Sigmoid colon (tissue), 7 donors: ENCODE measurements at places on chromosomes 2 and 18.

DNA sequence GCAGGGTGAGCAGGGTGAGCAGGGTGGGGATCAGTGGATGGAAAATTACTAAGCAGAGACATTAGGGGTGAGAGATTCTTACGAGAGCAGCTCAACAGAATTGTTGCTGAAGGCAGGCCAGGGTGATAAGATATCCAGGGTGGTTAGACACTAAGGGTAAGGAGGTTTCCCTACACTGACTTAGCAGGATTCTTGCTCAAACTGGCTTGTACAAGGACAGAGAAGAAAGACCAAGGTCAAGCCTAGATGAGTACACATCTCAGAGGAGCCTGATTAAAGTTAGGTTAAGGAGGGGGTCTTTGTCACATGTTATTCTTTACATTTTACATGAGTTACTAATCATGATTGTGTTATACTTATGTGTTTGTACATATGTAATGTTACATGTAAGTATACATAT lies 262.8 kb upstream of the FANCL start:
- no peak for DNase-seq

DNA sequence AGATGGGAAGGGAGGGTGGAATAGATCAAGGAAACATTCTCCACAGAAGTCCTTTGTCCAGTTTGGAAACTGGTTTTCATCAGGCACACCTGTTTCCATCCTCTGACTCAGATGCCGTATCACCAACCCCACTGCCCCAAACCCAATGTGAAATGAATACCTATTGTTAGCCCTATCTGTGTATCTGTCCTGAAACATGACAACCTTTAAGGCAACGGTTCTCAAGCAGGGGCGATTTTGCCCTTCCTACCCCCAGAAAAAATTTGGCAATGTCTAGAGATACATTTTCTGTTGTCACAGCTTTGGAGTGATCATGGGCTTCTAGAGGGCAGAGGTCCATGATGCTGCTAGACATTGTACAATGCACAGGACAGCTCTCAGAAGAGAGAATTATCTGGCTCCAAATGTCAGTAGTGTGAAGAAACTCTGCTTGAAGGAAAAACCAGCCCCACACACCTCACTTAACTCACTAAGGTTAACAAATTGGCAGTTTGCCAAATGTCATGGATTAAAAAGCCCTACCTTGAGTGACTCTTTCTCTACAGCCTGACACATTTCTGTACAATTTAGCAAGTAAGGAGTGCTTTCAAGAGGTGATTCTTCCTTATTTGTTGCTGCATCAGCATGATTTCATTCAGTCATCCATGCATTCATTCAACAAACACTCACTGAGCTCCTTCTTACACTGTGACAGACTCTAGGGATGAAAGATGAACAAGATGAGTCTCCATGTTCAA lies 3.4 kb downstream of the SCTR start:
- no peak for DNase-seq

DNA sequence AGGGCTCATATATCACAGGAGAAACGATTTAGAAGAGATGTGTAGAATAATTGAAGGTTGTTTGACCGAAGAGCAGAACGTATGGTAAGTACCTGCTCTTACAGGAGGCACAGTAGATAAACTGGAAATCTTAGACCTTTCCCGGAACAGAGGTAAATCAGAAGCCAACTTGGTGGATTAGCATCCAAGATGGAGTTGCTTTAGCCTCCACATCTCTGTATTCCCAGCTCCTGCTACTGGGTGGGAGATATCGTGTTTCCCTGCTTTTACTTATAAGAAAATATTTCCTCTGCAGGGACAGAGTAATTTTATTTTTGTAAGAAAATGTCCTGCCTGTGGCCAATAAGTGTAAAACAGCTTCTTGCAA lies 164.5 kb downstream of the SLC39A10 start:
- no peak for DNase-seq

GRCh38 chr2:43576981-43577892 lies 18.6 kb downstream of the THADA start:
- no peak for DNase-seq

DNA sequence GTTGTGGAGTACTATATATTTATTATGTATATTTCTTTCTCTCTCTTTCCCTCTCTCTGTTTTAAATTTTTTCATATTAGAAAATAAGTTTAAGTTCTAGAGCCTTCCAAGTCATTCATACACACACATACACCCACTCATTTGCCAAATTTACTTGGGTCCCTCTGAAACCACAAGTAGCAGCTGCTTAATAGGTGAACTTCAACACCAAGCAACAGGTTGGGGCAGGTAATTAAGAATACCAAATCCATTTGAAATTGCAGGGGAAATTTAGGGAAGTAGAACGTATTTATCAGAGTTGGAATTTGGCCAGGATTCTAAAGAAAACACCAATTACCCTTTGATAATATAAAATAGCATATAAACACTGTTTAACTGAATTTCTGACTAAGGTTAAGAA lies 75.0 kb upstream of the RBBP8 start:
- no peak for DNase-seq

DNA sequence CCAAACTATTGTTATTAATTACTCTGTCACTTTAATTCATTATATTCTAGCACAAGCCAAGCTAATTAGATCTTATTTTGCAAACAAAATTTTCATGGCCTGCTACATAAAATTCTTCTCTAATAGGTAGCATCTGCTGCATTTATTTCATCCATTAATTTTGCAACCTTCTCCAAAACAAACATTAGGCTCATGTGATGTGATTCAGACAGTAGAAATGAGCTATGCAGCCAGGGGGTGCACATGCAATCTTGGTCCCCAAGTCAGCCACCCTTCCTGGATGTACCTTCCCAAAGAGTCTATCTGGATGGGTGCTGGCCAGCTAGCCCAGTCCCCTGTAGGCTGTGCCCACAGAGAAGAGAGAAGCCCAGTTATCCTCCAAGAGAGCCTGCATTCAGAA lies 242.1 kb upstream of the OSR1 start:
- no peak for DNase-seq

- DNase-seq, result peak; percentile 84
Observed at GRCh38 chr2:101120124-101120996, 30.8 kb downstream of the TBC1D8 start.

DNA sequence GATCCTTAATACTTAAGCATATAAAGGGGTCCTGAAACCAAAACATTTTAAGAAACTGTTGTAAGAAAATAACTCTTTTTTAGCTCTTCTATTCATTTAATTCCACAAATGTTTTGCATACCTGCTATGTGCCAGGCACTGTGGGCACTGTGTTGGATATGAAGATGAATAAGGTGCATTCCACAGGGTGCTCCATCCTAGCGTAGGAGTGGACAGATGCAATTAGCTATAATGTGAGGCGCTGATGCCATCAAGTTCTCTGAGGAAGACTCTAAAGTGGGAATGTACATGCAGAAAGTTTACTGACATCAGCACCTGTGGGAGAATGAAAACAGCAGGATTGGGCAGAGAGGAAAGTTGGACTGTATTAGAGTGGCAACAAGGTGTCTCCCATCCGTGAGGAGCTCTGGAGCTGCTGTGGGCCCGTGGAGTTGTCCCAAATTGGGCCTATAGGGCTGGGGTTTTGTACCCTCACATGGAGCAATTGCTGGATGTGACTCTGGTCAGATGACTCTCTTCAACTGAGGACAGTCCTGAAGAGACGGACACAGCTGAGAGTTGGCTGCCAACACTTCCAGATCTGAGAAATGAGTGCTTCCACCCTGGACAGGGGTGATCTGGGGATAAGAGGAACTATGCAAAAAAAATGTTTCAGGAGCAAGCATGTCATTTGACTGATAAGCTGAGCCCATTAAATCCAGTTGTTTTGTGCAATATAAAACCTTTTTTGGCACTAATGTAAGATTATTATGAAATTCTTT lies 22.3 kb downstream of the CD8A start:
- DNase-seq, result no peak

DNA sequence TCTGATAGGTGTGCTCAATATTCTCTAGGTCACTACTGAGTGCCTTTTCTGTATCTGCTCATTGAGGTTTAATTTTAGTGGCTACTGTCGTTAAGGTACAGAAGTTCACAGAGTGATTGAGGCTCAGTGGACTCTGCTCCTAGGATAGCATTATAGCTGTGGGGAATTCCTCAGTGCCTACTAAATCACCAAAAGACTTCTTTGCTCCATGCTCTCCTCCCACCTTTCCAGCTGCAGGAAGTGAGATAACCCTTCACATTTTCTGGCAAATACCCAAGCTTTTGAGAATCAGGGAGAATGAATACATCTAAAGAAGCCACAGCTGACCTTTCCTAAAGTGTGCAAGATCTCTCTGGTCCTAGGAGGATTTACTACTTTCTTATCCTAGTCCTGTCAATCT lies 95.2 kb upstream of the FSIP2 start:
- DNase-seq, result no peak

GRCh38 chr2:64359892-64360657 lies 93.9 kb upstream of the LGALSL start:
- peak; percentile 90 for DNase-seq

DNA sequence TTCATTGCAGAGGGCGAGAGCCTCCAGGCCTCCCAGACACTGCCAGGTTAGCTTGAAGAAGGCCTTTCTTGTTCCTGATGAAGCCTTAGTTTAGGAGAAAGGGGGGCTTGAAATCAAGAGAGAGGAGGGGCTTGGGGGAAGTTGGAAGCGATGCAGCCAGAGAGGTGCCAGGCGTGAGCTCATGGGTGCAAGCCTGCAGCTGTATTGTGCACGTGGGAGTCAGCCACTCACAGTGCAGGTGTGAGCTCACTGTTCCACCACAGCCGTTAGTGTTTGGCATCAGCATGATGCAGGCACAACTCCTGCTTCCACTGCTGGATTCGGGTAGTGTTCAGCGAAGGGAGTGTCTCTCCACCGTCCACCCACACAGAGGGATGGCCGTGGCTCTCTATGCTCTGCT lies 68.4 kb upstream of the ALPP start:
- no peak for DNase-seq

DNA sequence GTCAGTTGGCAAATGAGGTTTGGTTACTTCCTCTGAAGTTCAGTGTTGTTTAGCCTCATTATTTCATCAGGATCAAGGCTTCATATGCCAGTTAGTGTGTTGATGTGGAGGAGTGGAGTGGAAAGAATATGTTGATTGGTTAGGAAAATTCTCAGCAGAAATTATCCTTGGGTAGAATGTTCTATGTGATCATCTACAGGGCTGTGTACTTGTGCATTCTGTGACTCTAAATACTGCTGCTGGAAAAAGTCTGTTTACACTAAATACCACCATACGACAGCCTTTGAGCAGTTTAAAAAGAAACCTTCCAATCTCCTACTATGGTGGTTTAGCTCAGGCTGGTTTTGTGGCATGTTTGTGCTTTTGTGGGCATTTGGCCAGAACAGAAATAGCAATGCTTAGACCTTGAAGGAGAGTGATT lies 25.8 kb downstream of the CAB39 start:
- DNase-seq, result no peak

DNA sequence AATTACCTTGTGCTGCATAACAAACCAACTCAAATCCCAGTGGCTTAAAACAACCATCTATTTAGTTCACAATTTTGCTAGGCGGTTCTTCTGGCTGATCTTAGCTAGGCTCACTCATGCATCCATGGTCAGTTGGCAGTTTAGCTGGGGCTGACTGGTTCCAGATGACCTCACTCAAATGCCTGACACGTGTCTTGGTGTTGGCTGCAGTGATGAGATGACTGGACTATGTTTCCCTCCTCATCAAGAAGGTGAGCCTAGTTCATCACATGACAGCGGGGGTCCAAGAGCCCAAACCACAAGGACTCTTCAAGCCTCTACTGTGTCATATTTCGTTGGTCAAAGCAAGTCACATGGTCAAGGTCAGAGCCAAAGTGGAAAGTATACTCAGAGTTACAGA lies 42.7 kb upstream of the ACTR3 start:
- no peak for DNase-seq

- DNase-seq, result no peak
Observed at GRCh38 chr18:38940475-38940862, 1374.9 kb upstream of the CELF4 start.

GRCh38 chr18:6885992-6886796 lies 156.7 kb downstream of the ARHGAP28 start:
- no peak for DNase-seq

DNA sequence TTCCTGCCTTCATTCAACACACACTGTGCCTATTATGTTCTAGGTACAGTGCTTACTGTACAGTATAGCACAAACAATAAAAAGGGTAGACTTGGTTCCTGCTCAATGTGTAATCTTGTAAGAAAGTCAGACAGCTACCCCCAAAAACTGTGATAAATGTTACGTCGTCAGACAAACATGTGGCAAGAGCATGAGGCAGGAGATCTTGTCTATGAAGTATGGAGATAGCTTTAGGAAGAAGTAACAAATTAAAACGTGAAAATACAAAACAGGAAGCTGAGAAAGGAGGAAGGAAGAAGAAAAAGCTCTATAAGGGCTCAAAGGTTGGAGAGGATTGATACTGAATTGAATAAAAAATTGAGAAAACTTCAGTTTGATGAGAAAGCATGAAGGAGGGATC lies 276.2 kb upstream of the HNRNPA3 start:
- DNase-seq, result no peak

- no peak for DNase-seq
Observed at GRCh38 chr2:5064687-5065086, 627.5 kb upstream of the SOX11 start.

- DNase-seq, result no peak
Observed at GRCh38 chr2:175628243-175628642, 373.8 kb downstream of the LNPK start.

- no peak for DNase-seq
Observed at GRCh38 chr18:34370704-34371395, 146.1 kb upstream of the NOL4 start.

GRCh38 chr18:31555971-31556747 lies 35.5 kb upstream of the TTR start:
- DNase-seq, result no peak

DNA sequence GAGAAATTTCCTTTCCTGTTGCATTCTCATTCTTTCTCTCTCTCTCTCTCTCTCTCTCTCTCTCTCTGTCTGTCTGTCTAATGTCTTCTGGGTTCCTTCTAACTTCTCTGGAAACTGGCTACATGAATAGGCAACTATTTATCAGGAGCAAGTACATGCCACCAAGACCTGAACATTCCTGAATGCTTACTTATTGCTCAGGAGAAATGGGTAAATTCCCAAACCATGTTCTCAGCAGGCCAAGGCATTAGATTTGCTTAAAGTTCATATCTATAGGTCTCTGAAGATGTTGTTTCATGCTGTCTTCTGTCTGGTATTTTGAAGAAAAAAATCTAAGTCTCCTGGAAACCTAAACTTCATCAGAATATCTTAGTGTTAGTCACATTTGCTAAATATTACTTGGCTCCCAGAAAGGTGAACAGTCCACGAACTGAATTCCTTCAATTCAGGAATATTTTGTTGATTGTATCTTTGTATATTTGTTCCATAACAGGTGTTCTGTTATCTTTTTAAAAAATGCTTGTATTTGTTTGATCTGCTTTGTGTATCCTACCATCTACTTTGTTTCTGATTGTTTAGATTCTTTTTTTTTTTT lies 77.2 kb upstream of the FIGN start:
- DNase-seq, result no peak
